ENCODE measurements at places on chromosomes 4 and X. TPM values are rescaled to one million over a fixed set of nuclear protein-coding genes. Genes with fewer than 3 reads are reported as not detected.

GRCh38 chr4:145283909-145284308 is 103.5 kb upstream of the OTUD4 start:
- no peak for DNase-seq

DNA sequence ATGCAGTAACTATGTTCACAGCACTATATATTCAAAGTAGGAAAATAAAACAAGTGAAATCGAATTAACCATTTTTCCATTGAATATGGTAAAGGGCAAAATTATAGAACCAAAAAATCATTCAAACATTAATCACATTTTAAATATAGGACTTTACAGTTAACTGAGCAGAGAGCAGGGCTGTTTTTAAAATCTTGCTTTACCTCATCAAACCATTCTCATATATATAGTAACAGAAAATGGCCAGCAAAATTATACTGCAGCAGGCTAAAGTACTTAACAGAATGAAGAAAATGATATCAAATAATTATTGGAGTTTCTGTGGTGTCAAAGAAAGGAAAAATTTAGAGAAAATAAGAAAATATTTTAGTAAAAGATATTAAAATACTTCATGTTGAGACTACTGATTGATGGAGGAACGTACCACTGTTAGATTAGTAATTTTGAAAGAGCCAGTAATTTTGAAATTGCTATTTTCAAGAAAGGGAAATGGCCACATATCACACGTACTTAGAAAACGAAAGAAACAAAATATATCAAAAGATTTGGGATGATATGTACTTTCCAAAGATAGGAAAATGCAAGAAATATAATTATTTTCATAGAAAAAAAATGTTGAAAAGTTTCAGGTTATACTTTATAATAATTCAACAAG is 813.7 kb downstream of the DMD start:
- no peak for DNase-seq

DNA sequence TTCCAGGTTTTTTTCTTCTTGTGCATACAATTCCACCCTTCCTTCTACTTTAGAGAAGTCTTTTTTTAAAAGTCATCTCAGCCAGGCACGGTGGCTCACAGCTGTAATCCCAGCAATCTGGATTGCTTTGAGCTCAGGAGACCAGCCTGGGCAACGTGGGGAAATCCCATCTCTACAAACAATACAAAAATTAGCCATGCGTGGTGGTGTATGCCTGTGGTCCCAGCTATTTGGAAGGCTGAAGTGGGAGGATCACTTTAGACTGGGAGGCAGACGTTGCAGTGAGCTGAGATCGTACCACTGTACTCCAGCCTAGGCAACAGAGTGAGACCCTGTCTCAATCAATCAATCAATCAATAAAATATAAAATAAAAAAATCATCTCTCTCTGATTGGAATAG is 14.8 kb downstream of the ELOVL6 start:
- DNase-seq: no peak

Gene NEIL3
- polyA plus RNA-seq: 7.0 TPM

Gene SYP
- 2.9 TPM for polyA plus RNA-seq

Gene TMEM150C
- polyA plus RNA-seq: 28.1 TPM

GRCh38 chrX:129959493-129959832 is 23.0 kb upstream of the BCORL1 start:
- no peak for DNase-seq

Gene CLDN22
- 0.35 TPM for polyA plus RNA-seq
